ENCODE measurements at places on chromosomes 7 and 10.

GRCh38 chr7:141387521-141388217 lies 163.5 kb upstream of the AGK start:
- DNase-seq = no peak

DNA sequence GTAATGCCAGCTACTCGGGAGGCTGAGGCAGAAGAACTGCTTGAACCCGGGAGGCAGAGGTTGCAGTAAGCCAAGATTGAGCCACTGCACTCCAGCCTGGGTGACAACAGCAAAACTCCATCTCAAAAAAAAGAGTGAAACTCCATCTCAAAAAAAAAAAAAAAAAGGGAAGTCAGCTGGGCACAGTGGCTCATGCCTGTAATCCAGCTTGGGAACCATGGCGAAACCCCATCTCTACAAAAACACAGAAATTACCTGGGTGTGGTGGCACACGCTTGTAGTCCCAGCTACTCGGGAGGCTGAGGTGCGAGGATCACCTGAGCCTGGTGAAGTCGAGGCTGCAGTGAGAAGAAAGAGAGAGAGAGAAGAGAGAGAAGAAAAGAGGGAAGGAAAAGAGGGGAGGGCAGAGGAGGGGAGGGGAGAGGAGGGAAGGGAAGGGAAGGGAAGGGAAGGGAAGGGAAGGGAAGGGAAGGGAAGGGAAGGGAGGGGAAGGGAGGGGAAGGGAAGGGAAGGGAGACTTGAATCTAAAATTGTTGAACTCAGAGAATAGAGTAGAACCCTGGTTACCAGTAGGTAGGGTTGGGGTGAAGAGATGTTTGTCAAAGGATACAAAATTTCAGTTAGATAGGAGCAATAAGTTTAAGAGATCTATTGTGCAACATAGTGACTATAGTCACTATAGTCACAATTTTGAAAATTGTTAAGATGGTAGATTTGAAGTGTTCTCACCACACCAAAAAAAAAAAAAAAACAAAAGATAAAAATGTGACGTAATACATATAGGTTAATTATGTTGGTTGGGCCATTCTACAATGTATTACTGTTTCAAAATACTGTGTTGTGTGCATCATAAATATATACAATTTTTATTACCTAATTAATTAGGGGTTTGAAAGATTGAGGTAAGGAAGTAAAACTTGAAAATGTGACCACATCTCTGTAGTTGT lies 2.5 kb downstream of the SLC16A9 start:
- DNase-seq = no peak

DNA sequence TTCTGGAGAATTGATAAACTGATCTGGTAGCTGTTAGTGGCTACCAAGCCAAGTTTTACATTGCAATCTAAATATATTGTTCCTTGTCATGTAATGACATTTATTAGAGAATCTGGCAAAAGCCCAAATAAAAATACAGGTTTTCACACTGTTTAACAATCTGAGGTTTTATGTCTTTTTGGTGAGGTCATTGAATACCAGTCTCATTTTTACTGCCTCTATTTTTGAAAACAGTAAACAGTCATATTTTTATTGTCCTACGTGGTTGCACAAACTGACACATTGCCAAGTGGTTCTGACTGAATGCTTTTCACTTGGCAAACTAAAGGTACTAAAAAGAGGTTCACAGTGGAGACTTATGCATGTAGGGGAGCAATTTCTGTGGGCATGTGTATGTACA lies 157.5 kb downstream of the PRKG1 start:
- no peak for DNase-seq

- peak; percentile 86 for DNase-seq
Observed at GRCh38 chr7:2633538-2634266, 1.9 kb downstream of the TTYH3 start.

- no peak for DNase-seq
Observed at GRCh38 chr7:16813232-16813616, 8.4 kb upstream of the AGR2 start.

GRCh38 chr10:43461950-43462349 lies 25.0 kb downstream of the ZNF487 start:
- DNase-seq = peak; percentile 60

GRCh38 chr10:113473851-113474250 lies 79.0 kb upstream of the HABP2 start:
- DNase-seq = no peak

DNA sequence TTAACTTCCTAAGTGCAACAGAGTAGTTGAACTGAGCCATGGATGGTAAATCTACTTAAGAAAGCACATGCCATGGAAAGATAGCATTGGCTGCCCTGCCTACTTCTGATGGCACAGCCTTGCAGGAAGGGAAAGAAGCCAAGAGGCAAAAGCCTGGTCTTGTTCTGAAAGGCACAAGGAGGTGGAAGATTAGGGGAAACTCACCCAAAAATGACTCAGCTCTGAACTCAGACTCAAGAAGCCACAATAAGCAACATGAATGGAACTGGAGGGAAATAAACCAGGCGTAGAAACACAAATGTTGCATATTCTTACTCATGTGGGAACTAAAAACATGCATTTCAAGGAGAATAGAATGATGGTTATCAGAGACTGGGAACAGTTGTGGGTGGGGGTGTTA lies 20.8 kb upstream of the ALOX5 start:
- no peak for DNase-seq

DNA sequence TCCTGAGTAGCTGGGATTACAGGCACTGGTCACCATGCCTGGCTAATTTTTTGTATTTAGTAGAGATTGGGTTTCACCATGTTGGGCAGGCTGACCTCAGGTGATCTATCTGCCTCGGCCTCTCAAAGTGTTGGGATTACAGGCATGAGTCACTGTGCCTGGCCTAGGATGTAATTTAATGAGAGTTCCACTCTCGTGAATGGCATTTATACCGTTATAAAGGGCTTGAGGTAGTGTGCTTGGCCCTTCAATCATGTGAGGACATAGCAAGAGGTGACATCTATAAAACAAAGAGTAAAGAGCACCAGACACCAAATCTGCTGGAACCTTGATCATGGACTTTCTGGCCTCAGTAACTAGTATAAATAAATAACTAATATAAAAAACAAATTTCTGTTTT lies 93.5 kb upstream of the PPP1R9A start:
- DNase-seq = no peak

Measured in amniotic stem cell (primary cell).